ENCODE measurements at places on chromosomes 11 and 22. TPM values are rescaled to one million over a fixed set of nuclear protein-coding genes. Genes with fewer than 3 reads are reported as not detected.
A peak's percentile ranks its signal among the peaks of the same experiment; 100 is the strongest.

The C11orf86 gene
- total RNA-seq, result not detected

The NLRX1 gene
- 4.2 TPM for total RNA-seq

The CREB3L1 gene
- total RNA-seq, result not detected

DNA sequence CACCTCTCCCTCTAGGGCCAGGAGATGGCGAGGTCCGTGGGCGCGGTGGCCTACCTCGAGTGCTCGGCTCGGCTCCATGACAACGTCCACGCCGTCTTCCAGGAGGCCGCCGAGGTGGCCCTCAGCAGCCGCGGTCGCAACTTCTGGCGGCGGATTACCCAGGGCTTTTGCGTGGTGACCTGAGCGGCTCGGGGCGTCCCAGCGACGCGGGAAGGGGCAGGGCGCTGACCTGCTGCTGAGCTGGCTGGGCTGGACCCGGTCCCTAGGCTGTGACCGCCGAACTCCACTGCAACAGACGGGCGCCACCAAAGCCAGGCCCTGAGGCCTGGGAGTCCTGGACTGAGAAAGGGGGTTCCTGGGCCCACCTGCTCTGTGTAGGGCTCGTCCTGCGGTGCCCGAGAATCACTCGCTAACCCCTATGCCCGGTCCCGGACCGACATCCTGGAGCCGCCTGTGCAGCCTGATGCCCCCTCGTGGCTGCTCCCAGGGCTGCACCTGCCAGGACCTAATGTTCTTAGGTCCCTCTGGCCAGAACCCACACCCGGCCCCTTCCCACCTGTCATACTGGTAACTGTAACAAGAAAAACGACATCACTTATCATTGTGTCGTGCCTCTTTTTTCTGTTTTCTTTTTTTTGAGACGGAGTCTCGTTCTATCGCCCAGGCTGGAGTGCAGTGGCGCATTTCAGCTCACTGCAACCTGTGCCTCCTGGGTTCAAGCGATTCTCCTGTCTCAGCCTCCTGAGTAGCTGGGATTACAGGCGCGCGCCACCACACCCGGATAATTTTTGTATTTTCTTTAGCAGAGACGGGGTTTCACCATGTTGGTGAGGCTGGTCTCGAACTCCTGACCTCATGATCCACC lies 15.0 kb downstream of the RHOD start:
- peaks cover 2% of the 10 kb centered on the region for H3K27me3 ChIP-seq
- H3K36me3 ChIP-seq, result no peaks in the 10 kb centered on the region
- peak overlapping the region; percentile 37 for H3K4me3 ChIP-seq
- peaks cover 8% of the 10 kb centered on the region for H3K4me1 ChIP-seq

GRCh38 chr11:352456-353031 lies 16.8 kb upstream of the B4GALNT4 start:
- peaks cover 35% of the 10 kb centered on the region for H3K4me1 ChIP-seq
- no peak overlapping the region for H3K4me3 ChIP-seq
- no peaks in the 10 kb centered on the region for H3K36me3 ChIP-seq
- no peak overlapping the region for H3K27ac ChIP-seq

DNA sequence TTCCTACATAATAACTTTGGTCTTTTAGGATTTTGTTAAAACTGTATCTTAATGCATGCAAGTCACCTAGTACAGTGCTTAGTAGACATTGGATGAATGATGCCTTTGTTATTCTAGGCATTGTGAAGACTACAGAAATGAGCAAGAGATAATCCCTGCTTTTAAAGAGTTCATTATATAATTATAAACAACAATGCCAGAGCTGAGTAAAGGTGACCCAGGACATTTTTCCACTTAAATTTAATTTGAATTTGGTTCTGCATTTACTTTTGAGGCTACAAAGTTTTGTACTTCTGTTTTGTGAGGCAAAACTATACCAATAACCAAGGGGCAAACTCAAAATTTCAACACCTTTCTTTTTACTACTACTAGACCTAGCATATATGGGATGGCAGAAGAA lies 182.0 kb upstream of the SESN3 start:
- no peak for DNase-seq
- no peak overlapping the region for H3K4me3 ChIP-seq
- H3K27ac ChIP-seq, result no peak overlapping the region
- no peaks in the 10 kb centered on the region for H3K27me3 ChIP-seq

GRCh38 chr22:43088627-43088983 lies 586 bp downstream of the TTLL1 start:
- DNase-seq, result no peak
- H3K27ac ChIP-seq, result peak overlapping the region; percentile 58
- H3K4me1 ChIP-seq, result peaks cover 31% of the 10 kb centered on the region
- H3K4me3 ChIP-seq, result peak overlapping the region; percentile 63

DNA sequence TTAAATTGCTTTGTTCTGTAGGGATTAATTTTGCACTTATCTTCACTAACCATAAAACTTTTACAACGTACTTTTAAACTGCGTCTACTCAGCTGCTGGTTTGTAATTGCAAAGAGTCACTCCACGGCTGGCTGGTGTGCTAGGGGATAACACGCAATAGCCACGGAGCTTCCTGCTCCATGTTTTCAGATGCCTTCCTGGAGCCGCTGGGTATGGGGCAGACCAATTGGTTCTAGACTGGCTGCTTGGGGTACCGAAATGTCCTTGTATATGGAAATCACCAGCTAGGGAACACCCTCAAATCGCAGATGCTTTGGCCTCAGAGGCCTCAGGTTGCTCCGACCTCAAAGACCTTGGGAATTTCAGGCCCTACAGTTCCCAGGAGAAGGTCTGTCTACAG lies 3.8 kb upstream of the CSNK2A3 start:
- no peak overlapping the region for H3K27ac ChIP-seq
- no peaks in the 10 kb centered on the region for H3K27me3 ChIP-seq
- no peak for DNase-seq
- no peaks in the 10 kb centered on the region for H3K4me1 ChIP-seq
- H3K36me3 ChIP-seq, result no peaks in the 10 kb centered on the region

DNA sequence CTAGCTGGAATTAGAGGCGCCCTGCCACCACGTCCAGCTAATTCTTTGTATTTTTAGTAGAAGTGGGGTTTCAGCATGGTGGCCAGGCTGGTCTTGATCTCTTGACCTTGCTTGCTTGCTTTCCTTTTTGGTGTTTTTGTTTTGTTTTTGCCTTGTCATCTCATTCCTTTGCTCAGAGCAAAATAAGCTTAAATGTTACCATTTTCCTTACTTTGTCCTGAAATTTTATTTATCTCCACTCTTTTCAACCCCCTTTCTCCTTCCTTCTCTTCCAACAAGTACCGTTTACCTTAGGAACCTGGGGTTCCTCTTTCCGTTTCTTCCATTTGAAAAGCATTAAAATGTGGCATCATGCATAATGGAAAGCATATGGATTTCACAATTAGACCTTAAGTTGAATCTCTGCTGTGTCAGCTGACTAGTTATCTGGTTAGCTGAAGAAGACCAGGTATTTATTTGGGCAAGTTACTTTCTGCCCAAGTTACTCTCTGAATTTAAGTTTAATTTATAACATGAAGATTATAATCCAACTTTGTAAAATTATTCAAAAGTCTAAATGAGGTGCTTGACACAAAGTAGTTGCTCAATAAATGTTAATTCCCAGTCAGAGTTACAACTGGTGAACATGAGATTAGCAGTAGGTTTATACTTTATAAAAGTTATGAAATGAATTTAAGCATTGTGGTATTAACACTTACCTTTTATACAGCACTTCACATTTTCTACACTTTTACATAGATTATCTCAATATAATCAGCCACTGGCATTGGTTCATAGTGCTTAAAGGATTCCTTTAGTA lies 69.7 kb downstream of the PRMT3 start:
- no peak overlapping the region for H3K4me3 ChIP-seq
- H3K27me3 ChIP-seq, result no peaks in the 10 kb centered on the region
- H3K36me3 ChIP-seq, result peaks cover 4% of the 10 kb centered on the region
- no peak overlapping the region for H3K27ac ChIP-seq
- DNase-seq, result no peak
- H3K4me1 ChIP-seq, result no peaks in the 10 kb centered on the region

DNA sequence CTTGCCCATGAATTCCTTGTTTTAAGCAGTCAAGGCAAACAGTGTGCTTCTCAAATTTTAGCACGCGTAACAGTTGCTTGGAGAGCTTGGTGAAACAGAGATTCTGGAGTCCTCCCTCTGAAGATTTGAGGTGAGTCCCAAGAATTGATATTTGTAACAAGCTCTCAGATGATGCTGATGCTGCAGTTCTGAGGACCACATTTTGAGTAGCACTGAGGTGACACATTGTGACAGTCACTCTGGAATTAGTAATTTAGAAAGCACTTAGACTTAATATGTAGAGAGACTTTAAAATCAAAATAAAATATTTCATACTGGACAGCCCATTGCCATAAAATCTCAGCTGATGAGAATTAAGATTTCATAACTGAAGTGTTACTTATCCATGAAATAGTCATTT lies 38.5 kb downstream of the DNAJC24 start:
- DNase-seq, result no peak
- no peaks in the 10 kb centered on the region for H3K27me3 ChIP-seq
- no peak overlapping the region for H3K4me3 ChIP-seq
- no peaks in the 10 kb centered on the region for H3K4me1 ChIP-seq

DNA sequence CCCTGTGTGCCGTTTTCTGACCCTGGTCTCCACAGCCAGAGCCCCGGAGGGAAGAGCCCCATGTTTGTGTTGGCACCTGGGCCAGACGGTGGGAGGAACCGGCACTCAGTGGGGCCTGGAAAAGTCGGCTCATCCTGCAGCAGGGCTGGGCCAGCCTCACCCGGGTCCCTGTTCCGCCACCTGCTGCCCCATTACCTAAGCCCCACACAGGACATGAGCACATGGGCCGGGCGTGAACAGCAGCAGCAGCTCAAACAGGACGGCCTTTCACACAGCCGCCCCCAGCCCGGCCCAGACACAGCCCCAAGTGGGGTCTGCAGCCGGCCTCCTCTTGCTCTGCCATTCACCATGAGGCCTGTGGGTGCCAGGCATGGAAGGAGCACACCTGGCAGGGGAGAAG lies 302.4 kb downstream of the MN1 start:
- no peaks in the 10 kb centered on the region for H3K27me3 ChIP-seq
- DNase-seq, result no peak
- H3K36me3 ChIP-seq, result no peaks in the 10 kb centered on the region
- no peaks in the 10 kb centered on the region for H3K4me1 ChIP-seq
- no peak overlapping the region for H3K4me3 ChIP-seq

- H3K27me3 ChIP-seq, result no peaks in the 10 kb centered on the region
- DNase-seq, result no peak
- H3K27ac ChIP-seq, result no peak overlapping the region
- H3K4me3 ChIP-seq, result no peak overlapping the region
- peaks cover 3% of the 10 kb centered on the region for H3K36me3 ChIP-seq
Observed at GRCh38 chr11:93169950-93170561, 27.7 kb downstream of the SLC36A4 start.

DNA sequence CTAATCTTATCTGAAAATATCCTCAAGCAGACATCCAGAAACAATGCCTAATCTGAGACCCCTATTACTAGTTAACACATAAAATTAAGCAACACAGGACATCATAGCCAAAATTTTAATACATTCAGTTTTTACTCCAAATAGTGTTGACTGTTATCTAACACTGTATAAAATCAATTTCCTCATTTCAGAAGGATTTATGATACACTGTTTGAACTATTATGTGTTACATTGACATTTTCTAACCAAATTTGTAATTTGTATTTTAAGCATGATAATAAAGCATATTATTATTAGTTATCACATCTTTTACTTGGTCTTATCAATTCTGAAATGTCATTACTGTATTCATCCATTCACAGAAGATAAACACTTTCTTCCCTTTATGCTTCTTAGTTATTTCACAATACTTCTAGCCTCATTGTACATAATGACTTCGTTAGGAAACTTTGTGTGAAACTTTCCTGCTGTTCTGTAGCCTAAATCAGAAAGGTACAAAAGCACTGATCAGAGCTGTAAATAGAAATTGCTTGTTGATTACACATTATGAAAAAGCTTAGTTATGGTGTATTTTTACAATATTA lies 1248.9 kb downstream of the JRKL start:
- no peak overlapping the region for H3K27ac ChIP-seq
- H3K36me3 ChIP-seq, result no peaks in the 10 kb centered on the region
- no peak overlapping the region for H3K4me3 ChIP-seq
- H3K27me3 ChIP-seq, result no peaks in the 10 kb centered on the region
- H3K4me1 ChIP-seq, result no peaks in the 10 kb centered on the region

DNA sequence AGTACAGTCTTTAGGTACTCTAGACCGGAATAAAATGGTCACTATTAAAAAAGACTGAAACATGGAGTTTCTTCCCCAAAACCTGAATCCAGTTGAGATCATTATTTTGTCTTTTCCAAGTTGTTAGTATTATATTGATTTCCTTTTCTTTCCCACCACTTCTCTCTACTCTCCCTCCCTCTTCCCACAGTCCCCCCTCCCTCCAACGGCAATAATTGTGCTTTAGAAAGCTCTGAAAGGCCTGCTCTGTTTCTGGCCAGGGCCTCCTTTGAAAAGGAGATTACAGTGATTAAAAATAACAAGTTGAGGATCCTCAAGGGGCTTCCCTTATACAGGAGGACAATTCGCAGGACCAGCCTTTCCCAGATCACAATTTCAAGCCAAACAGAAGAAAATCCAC lies 3.5 kb downstream of the SPON1 start:
- peaks cover 24% of the 10 kb centered on the region for H3K4me1 ChIP-seq
- H3K36me3 ChIP-seq, result no peaks in the 10 kb centered on the region
- no peak overlapping the region for H3K27ac ChIP-seq
- no peak for DNase-seq
- no peak overlapping the region for H3K4me3 ChIP-seq
- H3K27me3 ChIP-seq, result peaks cover 56% of the 10 kb centered on the region

DNA sequence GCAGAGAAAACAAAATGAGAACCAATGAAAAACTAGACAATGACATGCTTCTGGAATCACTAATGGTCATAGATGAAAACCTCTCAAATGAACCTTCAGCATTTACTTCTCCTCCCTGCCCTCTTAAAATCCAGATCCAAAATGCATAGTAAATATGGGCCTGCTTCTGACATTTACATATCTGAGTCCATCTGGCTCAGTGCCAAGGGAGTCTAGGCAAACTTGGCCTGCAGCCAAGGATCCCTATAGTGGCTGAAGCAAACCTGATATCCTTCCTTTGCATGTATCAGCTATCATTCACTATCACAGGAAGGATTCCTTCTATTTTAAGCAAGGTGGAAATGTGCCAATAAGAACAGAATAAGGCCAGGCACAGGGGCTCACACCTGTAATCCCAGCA lies 104.8 kb downstream of the C11orf58 start:
- H3K4me1 ChIP-seq, result no peaks in the 10 kb centered on the region
- no peak overlapping the region for H3K27ac ChIP-seq
- H3K27me3 ChIP-seq, result no peaks in the 10 kb centered on the region
- no peaks in the 10 kb centered on the region for H3K36me3 ChIP-seq
- no peak for DNase-seq

DNA sequence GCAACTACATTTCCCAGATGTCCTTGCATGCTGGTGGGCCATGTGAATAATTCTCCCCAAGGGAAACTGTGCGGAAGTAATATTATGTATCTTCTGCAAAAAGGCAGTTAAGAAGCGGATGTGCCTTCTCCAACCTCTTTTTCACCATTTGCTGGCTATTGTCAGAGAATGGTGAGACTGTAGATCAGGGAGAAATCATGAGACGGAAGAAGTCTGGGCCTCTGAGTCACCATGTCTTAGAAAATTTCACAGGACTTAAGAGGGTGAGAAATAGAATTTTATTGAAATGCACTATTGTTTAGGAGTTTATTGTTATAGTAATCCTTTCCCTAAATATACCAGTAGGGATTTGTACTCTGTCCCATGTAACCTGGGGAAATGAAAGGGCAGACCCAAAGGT lies 298.7 kb upstream of the ZC3H12C start:
- H3K27me3 ChIP-seq, result no peaks in the 10 kb centered on the region
- DNase-seq, result no peak
- H3K27ac ChIP-seq, result no peak overlapping the region
- H3K4me1 ChIP-seq, result no peaks in the 10 kb centered on the region
- H3K4me3 ChIP-seq, result no peak overlapping the region
- no peaks in the 10 kb centered on the region for H3K36me3 ChIP-seq
